ENCODE measurements at places on chromosomes 12 and 14. TPM values are rescaled to one million over a fixed set of nuclear protein-coding genes. Genes with fewer than 3 reads are reported as not detected.

The CMA1 gene
- total RNA-seq: not detected

The WSCD2 gene
- 0.28 TPM for total RNA-seq

The CACNA2D4 gene
- total RNA-seq: not detected

The SLC35F4 gene
- total RNA-seq: not detected

The RNASE3 gene
- not detected for total RNA-seq

The RASSF9 gene
- 3.5 TPM for total RNA-seq

The CYP46A1 gene
- not detected for total RNA-seq

The SLC6A13 gene
- total RNA-seq: not detected

The AMDHD1 gene
- 0.07 TPM for total RNA-seq

The RTN1 gene
- not detected for total RNA-seq

The ITFG2 gene
- 11.9 TPM for total RNA-seq

The IFT81 gene
- 8.4 TPM for total RNA-seq

The IAPP gene
- not detected for total RNA-seq

The NTS gene
- total RNA-seq: not detected

The SIX6 gene
- total RNA-seq: not detected

The HOXC10 gene
- total RNA-seq: not detected

The ESRRB gene
- total RNA-seq: 0.21 TPM

The PTPRO gene
- 0.21 TPM for total RNA-seq

The MIP gene
- total RNA-seq: not detected

The GRIN2B gene
- total RNA-seq: under 0.01 TPM

Measured in airway epithelial cell (primary cell).